ENCODE measurements at places on chromosomes 16 and 17. TPM values are rescaled to one million over a fixed set of nuclear protein-coding genes. Genes with fewer than 3 reads are reported as not detected.

GRCh38 chr16:86221085-86221484 is 289.2 kb upstream of the FOXF1 start:
- no peak overlapping the region for H3K4me3 ChIP-seq
- no peaks in the 10 kb centered on the region for H3K4me1 ChIP-seq
- DNase-seq: no peak
- H3K36me3 ChIP-seq: no peaks in the 10 kb centered on the region
- H3K27ac ChIP-seq: no peak overlapping the region

- no peak for DNase-seq
- no peaks in the 10 kb centered on the region for H3K27me3 ChIP-seq
- no peaks in the 10 kb centered on the region for H3K4me1 ChIP-seq
These were observed 605.5 kb upstream of the SALL1 start for GRCh38 chr16:51756447-51757123.

GRCh38 chr17:4839965-4840892 is 7.1 kb downstream of the MINK1 start:
- no peaks in the 10 kb centered on the region for H3K27me3 ChIP-seq
- no peak overlapping the region for H3K27ac ChIP-seq
- no peak overlapping the region for H3K4me3 ChIP-seq
- H3K36me3 ChIP-seq: no peaks in the 10 kb centered on the region

- no peaks in the 10 kb centered on the region for H3K27me3 ChIP-seq
- H3K36me3 ChIP-seq: no peaks in the 10 kb centered on the region
- peak overlapping the region; percentile 20 for H3K27ac ChIP-seq
These were observed 83.4 kb downstream of the HIC1 start for GRCh38 chr17:2138318-2138717.

GRCh38 chr16:79171931-79172705 is 428.4 kb downstream of the MAF start:
- no peak overlapping the region for H3K4me3 ChIP-seq
- H3K27me3 ChIP-seq: no peaks in the 10 kb centered on the region
- no peak overlapping the region for H3K27ac ChIP-seq
- no peaks in the 10 kb centered on the region for H3K4me1 ChIP-seq

DNA sequence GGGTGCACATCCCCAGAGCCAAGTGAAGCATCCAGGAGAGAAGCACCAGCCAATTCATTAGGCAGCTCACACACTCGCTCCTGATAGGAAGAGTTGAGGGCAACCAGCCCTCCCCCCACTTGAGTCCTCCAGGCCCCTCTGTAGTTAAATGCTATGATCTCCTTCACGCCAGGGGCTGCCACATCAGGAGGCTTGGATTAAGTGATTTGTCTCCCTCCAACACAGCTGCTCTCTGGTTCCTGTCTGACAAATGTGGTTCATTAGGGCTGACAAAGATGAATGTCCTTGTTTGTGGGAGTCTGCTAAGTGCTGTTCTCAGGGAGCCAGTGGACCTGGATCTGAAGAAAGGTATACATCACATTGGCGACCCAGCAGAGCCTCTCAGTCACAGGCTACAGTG is 94.5 kb upstream of the WSCD1 start:
- H3K27me3 ChIP-seq: no peaks in the 10 kb centered on the region
- no peaks in the 10 kb centered on the region for H3K4me1 ChIP-seq
- H3K36me3 ChIP-seq: no peaks in the 10 kb centered on the region
- no peak for DNase-seq
- H3K27ac ChIP-seq: no peak overlapping the region
- H3K4me3 ChIP-seq: no peak overlapping the region

DNA sequence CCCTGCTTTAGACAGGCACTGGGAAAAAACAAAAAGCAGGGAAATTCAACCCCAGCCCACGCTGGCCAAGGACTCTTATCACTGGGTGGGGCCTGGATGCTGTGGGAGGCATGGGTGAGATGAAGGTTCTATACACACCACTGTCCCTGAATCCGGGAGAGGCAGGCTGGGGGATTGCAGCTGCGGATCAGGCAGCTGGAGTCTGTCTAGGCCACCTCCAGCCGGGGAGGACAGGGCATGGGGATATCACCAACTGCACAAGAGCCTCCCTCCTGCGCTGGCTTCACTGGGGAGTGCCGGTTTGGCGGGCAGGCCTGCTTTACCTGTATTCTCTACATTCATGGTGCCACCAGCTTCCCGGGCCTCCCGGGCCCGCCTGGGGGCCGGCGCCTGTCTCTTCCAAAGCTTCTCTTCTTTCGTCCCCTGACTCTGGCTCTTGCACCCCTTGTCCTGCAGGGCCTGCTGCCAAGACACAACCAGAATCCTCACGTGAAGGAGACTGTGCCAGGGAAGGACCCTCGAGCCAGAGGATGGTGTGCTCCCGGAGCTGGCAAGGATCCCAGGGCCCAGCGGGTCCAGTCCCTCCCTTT is 13.9 kb downstream of the KIFC3 start:
- DNase-seq: no peak
- H3K27ac ChIP-seq: no peak overlapping the region
- no peaks in the 10 kb centered on the region for H3K4me1 ChIP-seq
- H3K36me3 ChIP-seq: no peaks in the 10 kb centered on the region
- H3K27me3 ChIP-seq: no peaks in the 10 kb centered on the region

GRCh38 chr17:40859536-40859935 is 7.5 kb downstream of the KRT12 start:
- no peak overlapping the region for H3K4me3 ChIP-seq
- H3K36me3 ChIP-seq: no peaks in the 10 kb centered on the region
- no peak overlapping the region for H3K27ac ChIP-seq
- no peaks in the 10 kb centered on the region for H3K4me1 ChIP-seq
- H3K27me3 ChIP-seq: no peaks in the 10 kb centered on the region

DNA sequence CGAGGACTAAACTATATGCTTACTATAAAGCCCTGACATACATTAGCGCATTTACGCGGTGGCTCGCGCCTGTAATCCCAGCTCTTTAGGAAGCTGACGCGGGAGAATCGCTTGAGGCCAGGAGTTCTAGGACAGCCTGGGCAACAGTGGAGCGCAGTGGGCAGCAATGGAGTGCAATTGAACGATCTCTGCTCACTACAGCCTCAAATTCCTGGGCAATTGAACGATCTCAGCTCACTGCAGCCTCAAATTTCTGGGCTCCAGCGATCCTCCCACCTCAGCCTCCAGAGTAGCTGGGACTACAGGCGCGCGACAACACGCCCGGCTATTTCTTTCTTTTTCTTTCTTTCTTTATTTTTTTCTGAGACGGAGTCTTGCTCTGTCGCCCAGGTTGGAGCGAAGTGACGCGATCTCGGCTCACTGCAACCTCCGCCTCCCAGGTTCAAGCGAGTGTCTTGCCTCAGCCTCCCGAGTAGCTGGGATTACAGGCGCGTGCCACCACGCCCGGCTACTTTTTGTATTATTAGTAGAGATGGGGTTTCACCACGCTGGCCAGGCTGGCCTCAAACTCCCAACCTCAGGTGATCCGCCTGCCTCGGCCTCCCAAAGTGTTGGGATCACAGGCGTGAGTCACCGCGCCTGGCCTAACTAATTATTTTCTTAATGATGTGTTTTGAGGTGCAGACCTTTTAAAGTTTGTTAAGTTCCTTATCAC is 506 bp upstream of the COG7 start:
- no peaks in the 10 kb centered on the region for H3K27me3 ChIP-seq
- H3K27ac ChIP-seq: peak overlapping the region; percentile 81
- H3K36me3 ChIP-seq: no peaks in the 10 kb centered on the region
- H3K4me3 ChIP-seq: peak overlapping the region; percentile 66
- no peak for DNase-seq

DNA sequence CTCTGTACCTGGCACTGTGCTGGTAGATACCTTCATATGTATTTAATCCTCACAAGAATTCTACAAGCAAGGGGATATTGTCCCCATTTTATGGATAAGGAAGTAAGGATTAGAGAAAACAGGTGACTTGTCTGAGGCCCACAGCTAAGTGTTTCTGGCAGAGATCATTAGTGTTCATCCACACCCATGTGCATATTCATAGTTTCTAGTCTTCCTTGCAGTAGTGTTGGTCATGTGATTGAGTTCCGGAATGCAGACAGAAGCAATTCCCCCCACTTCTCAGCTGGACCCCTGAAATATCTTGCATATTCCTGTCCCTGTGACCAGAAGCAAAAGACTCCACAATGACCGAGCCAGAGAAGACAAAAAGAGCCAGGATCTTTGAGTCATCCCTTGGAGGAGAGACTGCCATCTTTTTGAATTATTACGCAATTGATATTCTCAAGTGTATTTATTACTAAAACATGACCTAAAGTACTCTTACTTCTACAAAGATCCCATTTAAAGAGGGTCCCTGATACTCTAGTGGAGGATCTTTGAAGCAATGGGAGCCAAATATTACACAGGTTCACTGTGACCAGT is 43.4 kb downstream of the SOX9 start:
- no peaks in the 10 kb centered on the region for H3K4me1 ChIP-seq
- no peaks in the 10 kb centered on the region for H3K36me3 ChIP-seq
- no peak for DNase-seq
- no peak overlapping the region for H3K27ac ChIP-seq
- no peak overlapping the region for H3K4me3 ChIP-seq

GRCh38 chr16:733382-734207 is 6.7 kb downstream of the HAGHL start:
- no peak overlapping the region for H3K4me3 ChIP-seq
- H3K27me3 ChIP-seq: no peaks in the 10 kb centered on the region
- no peaks in the 10 kb centered on the region for H3K36me3 ChIP-seq
- DNase-seq: no peak

DNA sequence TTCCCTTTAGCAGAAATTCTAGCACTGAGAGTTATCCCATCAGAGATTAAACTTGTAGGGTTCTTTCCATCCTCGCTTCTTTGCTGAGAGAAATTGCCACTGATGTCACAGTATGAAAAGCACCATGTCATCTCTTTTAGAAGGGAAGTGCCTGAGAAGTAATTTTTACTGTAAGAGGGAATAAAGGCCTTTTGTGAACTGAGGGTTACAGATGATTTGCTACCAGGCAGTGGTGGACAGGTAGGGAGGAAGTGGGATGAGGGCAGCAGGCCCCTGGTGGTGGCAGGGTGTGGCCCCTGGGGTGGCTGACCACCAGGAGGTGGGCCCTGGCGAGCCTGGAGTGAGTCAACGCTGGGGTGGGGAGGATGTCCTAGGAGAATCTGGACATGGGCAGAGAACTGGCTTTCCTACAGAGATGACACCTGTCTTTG is 6.4 kb upstream of the MILR1 start:
- no peaks in the 10 kb centered on the region for H3K27me3 ChIP-seq
- H3K4me3 ChIP-seq: no peak overlapping the region
- DNase-seq: no peak
- H3K27ac ChIP-seq: no peak overlapping the region

GRCh38 chr16:71311553-71312158 is 22.5 kb upstream of the CMTR2 start:
- no peak overlapping the region for H3K27ac ChIP-seq
- no peaks in the 10 kb centered on the region for H3K27me3 ChIP-seq
- no peaks in the 10 kb centered on the region for H3K36me3 ChIP-seq
- no peaks in the 10 kb centered on the region for H3K4me1 ChIP-seq
- H3K4me3 ChIP-seq: no peak overlapping the region

- H3K27me3 ChIP-seq: no peaks in the 10 kb centered on the region
- H3K36me3 ChIP-seq: no peaks in the 10 kb centered on the region
- no peaks in the 10 kb centered on the region for H3K4me1 ChIP-seq
- no peak for DNase-seq
- no peak overlapping the region for H3K4me3 ChIP-seq
These were observed 92.4 kb downstream of the RPGRIP1L start for GRCh38 chr16:53611179-53611696.

DNA sequence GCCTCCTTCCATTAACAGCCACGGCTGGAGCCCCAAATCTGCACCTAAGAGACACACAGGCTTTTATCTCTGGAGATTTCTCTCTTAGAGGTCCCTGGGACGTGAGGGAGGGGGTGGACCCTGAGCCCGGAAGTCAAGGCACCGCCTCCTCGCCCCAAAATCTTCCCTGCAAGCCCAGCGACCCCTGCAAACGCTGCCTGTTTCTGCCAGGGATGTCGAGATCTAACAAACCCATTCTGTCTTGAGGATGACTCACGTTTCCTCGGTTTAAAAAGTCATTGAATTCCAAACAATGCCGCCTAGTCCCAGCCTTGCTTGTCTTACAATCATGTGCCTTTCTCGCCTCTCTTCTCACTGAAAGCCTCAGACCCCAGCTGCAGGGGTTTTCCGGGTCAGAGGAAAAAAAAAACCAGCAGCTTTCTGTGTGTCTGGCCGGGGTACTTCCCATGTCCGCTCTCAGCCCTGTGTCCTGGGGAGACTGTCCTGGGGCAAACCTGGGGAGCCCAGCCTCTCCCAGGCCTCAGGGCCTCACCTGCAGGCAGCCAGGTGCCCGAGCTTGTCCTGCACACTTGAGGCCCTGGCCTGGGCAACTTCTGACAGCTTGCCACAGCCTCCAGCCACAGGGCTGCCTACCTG is 15.4 kb downstream of the ARL2BP start:
- no peaks in the 10 kb centered on the region for H3K36me3 ChIP-seq
- H3K4me1 ChIP-seq: no peaks in the 10 kb centered on the region
- peak overlapping the region; percentile 77 for H3K27ac ChIP-seq

DNA sequence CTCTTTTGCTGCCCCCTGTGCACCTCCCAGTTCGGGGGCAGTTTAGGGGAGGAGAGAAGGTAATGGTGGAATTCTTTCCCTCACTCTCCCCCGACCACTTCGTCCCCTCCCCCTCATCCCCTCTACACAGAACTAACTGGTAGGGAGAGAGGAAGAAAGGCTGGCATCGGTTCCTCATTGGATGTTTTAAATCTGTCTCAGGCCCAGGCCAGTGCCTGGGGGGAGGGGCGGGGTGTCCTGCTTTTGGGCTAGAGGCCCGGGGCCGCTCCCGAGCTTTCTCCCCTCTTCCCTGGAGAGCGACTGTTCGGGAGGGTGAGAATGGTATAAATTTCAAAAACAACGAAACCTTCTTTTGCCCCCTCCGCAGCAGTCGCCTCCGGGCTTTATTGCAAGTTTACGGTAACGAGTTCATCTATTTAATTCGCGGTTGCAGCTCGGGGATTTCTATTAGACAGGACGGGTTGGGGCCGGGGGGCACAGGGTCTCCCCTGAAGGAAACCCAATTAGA is at the start of gene PRAC2:
PRAC2 (plus strand) TSS at position 271 of the 508 bp plus-strand sequence. CDS start 1,226 bp downstream, outside the sequence.
- DNase-seq: no peak
- H3K27me3 ChIP-seq: peaks cover 100% of the 10 kb centered on the region
- no peaks in the 10 kb centered on the region for H3K36me3 ChIP-seq
- no peaks in the 10 kb centered on the region for H3K4me1 ChIP-seq
- no peak within 1 kb of the TSS for H3K4me3 ChIP-seq
- no peak within 1 kb of the TSS for H3K27ac ChIP-seq

- no peaks in the 10 kb centered on the region for H3K27me3 ChIP-seq
- H3K27ac ChIP-seq: no peak overlapping the region
- DNase-seq: no peak
- no peaks in the 10 kb centered on the region for H3K36me3 ChIP-seq
- no peaks in the 10 kb centered on the region for H3K4me1 ChIP-seq
- no peak overlapping the region for H3K4me3 ChIP-seq
These were observed 51.6 kb upstream of the LYRM9 start for GRCh38 chr17:27944546-27945332.

CDK5RAP3 gene
- total RNA-seq: 121 TPM

CLDN7 gene
- total RNA-seq: 5.4 TPM

VAC14 gene
- total RNA-seq: 29.4 TPM

PRRT2 gene
- total RNA-seq: 3.9 TPM

KRT23 gene
- total RNA-seq: 57.5 TPM

ASGR1 gene
- 1.4 TPM for total RNA-seq

NRN1L gene
- not detected for total RNA-seq

CFAP97D1 gene
- 0.16 TPM for total RNA-seq

CCL16 gene
- not detected for total RNA-seq

OR1F1 gene
- total RNA-seq: not detected
